ENCODE measurements at places on chromosomes 4 and X.

DNA sequence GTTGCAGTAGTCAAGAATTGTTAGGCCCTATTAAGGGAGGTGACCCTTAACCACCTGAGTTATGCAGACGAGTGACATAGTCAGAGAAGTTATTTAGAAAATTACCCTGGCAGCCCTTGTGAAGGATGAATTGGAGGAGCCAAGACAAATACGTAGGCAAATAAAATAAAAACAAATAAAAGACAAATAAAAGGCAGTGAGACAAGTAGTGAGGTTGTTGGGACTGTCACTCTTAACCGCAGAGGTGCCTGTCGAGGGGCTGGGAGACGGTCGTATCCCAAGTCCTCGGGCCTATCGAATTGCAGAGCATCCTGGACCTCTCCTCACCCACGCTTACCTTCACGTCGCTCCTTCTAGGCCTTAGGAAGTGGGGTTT is 58.0 kb upstream of the ZC4H2 start:
- no peak for DNase-seq

DNA sequence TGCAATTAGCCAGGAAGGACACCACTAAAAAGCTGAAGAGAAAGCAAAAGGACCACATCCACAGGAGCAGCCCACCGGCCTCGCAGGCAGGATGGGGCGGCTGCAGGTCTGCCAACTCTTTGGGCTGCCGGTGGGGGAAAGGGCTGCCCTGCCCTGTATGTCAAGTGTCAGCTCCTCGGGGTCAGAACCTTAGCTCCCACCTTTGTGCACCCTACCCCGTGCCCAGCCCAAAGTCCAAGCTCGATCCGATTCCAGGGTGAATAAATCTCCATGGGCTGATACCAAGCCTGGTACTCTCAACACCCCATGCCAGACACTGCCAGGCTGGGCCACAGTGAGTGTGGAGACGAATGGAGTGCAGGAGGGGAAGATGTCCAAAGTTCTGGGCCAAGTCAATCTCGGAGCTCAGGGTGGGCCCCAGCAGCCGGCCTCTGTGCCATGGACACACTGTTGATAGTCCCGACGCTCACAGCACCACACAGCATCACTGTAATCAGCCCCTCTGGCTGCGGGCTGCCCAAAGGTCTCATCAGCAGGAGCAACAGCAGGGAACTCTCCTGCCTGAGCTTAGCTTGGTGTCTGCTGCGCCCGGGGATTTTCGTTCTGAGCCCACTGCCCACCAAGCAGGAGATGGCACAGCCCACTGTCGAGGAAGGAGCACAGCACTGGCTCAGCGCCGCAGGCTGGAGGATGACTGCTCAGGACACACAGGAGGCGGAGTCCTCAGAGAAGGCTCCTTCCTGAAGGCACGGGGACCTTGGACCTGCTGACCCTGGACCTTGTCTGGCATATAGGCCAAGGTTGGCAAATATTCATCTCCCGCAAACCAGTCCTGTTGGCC is 84.4 kb downstream of the JAKMIP1 start:
- no peak for DNase-seq

GRCh38 chrX:115413246-115413878 is 123.8 kb downstream of the LUZP4 start:
- DNase-seq: peak; percentile 49

DNA sequence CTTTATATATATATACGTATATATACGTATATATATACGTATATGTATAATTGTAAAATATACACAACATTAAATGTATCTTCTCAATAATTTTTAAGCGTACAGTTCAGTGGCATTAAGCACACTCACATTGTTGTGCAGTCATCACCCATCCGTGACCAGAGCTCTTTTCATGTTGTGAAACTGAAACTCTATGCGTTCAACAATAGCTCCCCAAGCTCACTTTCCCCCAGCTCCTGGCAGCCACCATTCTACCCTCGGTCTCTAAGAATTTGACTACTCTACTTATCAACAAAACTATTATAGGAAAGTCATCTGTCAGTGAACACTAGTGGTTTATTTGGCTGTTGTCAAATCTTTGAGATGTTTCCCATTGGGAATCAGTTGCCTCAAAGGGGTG is 621.8 kb upstream of the GALNT7 start:
- DNase-seq: no peak

DNA sequence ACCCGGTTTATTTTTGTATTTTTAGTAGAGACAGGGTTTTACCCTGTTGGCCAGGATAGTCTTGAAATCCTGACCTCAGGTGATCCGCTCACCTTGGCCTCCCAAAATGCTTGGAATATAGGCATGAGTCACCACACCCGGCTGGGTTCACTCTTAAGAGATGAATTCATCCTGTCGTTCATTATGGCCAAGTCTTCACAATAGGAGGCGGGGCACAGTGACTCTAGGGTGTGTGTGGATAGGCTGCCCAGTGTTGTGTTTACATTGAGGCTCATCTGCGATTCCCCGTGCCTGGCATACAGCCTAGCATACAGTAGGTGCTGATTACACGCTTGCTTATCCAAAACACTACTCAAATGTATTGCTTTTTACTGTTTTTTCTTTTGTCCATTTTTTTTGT is 41.3 kb upstream of the IGFBP7 start:
- DNase-seq: no peak

- DNase-seq: no peak
Observed at GRCh38 chrX:16868920-16869319, 1.2 kb downstream of the RBBP7 start.
